Stimulated activated CD8-positive, alpha-beta memory T cell treated with anti-CD3 and anti-CD28 coated beads, Interleukin-15, amount 100 ng/mL, for 48 hours (primary cell): ENCODE measurements at places on chromosomes 2 and 18.

DNA sequence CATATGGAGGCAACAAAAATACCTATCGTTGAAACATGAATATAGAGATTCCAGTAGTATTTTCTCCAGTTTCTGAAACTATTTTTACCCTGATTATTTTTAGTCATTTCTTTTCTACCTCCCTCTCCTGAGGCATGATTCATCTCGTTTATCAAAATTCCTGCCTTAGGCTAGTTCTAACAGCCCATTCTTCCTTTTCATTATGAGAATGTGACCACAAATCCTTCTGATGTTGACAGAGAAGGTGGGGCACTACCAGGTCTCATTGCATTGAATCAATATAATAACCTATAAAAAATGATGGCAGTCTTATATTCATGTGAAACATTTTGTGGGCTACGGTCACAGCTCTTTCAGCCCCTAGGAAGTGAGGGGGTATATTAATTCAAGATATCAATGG is 406.5 kb upstream of the UBE2E3 start:
- no peak for DNase-seq

- DNase-seq = no peak
Observed at GRCh38 chr2:140247451-140248195, 1467.4 kb upstream of the NXPH2 start.

DNA sequence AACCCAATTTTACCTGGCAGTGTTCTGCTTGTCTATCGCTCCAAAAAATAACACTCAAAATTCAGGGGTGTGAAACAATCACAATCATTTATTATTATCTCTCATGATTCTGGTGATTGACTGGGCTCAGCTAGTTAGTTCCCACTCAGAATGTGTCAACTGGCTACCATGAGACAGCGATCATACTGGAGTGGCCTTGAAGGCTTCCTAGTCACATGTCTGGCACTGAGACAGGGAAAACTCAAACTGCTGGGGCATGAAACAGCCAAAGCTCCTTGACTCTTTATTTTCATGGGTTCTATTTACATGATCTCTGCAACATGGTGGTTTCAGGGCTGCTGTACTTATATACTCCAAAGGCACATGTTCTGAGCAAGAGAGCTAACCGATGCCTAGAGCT is 6.2 kb upstream of the ANXA4 start:
- DNase-seq = no peak

GRCh38 chr2:25286723-25287483 is 54.8 kb downstream of the DNMT3A start:
- DNase-seq = no peak

- no peak for DNase-seq
Observed at GRCh38 chr2:74399785-74400184, 19.7 kb upstream of the DCTN1 start.

- no peak for DNase-seq
Observed at GRCh38 chr2:176758426-176758825, 454.2 kb upstream of the HNRNPA3 start.

DNA sequence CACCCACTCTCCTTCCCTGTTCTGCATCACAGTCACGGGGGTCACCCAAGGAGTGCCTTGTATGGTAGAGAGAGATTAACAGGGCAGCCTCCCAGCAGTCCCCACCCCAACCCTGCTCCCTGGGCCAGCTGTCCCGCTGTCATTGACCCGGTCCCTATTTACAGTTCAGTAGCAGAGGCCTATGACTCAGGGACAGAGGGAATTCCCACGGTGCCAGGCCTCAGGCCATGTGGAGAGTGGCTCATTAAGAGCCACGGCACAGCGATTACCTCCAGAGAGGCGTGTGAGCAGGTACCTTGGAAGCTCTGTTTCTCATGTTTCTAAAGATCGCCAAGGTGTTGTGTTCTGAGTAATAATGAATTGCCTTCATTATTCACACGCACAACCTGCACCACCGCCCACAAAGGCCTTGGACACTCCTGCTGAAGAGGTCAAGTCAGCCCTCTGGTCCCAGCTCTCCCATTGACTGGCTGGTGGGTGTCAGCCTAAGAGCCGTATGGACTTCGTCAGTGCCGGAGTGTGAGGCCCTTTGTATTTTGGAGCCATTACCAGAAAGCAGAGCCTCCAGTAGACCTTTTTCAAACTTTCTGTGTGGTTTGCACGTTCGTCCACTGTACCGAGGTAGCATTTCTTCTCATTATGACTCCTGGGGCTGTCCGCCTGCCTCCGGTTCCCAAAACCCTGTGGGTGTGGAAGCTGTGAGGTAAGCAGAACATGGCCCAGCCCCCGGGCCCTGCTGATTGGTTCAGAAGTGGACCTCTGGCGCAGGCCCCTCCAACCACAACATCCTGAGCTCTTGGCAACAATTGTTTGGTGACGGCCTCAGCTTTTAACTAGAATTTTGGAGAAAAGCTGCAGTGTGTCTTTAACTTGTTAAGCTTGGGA is 47.0 kb downstream of the SERTAD2 start:
- DNase-seq = peak; percentile 88

DNA sequence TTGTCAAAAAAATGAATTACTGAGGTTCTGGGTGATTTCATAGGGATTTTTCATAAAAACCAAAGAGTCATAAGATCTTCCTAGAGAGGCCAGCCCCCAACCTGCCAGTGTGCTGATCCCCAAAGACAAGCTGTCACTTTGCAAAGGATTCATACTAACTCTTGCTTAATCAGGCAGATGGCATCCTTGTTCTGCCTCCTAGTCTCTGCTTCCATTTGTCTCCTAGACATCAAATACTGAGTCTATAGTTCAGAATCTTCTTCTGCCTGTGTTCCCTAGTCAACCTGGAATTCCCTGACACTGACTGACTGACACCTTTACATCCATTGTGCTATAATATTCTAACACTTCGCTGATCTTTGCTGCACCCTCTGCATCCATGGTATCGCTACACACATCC is 84.9 kb downstream of the SLC8A1 start:
- DNase-seq = no peak

GRCh38 chr2:71045865-71046548 is 22.4 kb upstream of the NAGK start:
- no peak for DNase-seq

- no peak for DNase-seq
Observed at GRCh38 chr2:139773720-139774277, 993.6 kb upstream of the NXPH2 start.

DNA sequence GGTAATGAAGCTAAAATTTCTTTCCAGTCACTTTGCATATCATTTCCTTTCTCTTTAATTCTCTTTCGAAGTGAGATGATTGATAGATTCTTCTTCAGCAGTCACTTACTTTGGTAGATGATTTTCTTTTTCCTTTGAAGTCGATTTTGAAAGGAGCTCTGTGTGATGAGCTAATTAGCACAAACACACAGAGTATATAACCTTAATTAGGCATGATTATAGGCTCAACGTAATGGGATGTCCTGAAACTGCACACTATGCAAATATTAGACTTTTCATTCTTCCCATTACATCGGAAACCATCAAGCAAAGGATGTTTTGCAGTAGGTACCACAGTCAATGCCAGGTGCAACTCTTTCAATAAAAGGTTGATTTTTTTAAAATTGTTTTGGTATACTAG is 6.4 kb upstream of the CTLA4 start:
- DNase-seq = no peak

- no peak for DNase-seq
Observed at GRCh38 chr2:150732064-150732463, 244.6 kb upstream of the RND3 start.

- DNase-seq = no peak
Observed at GRCh38 chr2:25483607-25484266, 142.0 kb upstream of the DNMT3A start.

DNA sequence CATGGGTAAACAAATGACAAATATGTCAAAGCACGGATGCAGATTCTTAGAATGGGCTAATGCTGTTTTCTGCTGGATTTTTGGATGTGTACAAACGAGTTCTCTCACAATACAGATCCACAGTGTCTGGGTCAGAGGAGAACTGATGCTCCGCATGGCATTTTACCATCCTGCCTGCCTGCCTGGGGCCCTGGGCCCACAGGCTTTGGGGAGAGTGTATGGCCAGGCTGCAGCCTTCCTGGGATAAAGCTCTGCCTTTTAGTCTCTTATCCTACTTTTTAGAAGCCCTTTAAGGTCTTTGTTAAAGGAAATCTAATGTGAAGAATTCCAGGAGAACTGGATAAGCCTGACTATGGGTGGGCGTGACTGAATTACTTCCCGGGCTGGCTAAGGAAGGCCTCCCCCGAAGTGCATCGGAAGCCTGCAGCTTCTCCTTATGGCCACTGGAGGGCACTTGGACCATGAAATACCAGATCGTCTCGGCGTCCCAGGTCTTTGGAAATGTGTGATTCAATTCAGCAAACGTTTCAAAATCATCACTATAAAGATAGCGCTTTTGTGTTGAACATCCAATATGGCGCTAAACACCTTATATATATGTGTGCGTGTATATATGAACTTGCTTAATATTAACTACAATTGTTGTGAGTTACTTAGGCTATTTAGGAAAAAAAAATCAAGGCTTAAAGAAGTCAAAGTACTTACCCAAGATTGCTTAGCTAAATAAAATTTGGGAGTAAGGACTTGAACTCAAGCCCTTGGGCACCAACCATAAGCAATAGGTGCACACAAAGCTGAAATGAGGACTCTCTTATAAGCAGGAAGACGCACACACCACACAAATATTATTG is 15.2 kb upstream of the DNPEP start:
- peak; percentile 21 for DNase-seq

- DNase-seq = no peak
Observed at GRCh38 chr2:216676630-216677029, 18.7 kb downstream of the IGFBP5 start.

DNA sequence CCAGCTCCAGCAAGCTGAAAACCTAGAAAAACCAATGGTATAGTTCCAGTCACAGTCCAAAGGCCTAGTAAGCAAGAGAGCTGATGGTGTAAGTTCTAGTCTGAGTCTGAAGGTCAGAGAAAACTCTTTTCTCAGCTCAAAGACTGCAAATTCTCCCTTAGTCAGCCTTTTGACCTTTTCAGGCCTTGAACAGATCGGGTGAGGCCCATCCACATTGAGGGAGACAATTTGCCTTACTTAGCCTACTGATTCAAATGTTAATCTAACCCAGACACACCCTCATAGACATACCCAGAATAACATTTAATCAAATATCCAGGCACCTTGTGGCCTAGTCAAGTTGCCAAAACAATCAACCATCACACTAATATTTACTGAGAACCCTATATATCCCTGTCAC is 110.8 kb upstream of the KCNJ3 start:
- DNase-seq = no peak

GRCh38 chr2:147657086-147658000 is 187.5 kb upstream of the ACVR2A start:
- no peak for DNase-seq

DNA sequence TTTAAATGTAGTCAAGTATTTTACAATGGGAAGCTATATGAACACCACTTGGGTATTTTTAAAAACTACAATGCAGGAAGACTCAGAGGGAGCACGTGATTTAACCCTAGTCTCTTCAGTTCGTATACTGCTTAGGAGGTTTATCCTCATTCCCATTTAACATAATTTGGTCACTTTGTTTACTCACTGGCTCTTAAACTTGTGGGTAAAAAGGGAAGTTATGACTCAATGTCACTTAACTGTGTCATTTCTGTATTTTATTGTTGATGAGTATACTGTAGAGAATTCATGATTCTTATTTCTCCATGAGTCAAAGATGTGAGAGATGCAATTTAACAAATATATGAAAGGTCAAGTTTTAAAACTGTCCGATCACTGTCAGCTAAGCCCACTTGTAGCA is 48.2 kb downstream of the SLC66A3 start:
- no peak for DNase-seq

GRCh38 chr2:14137643-14138042 is 494.9 kb upstream of the LRATD1 start:
- DNase-seq = no peak

DNA sequence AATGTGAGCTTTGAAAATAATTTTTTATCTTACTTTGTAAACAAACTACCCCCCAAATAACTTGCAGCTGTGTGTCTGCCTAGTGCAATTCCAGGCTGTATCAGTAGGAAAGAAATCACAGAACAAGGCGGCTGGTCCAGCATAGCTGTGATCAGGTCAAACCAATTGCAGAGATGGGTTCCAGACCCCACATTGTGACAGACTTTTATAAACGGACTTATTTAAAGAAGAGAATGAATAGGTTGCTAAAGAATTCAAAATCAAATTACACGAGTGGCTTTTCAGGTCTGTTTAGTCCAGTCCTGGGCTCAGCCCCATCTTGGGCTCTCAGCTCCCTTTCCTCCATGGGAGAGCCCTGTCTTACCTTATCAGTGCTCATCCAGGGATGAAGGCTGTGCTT is 11.1 kb downstream of the BMP10 start:
- DNase-seq = no peak

- no peak for DNase-seq
Observed at GRCh38 chr18:13260935-13261640, 42.5 kb downstream of the LDLRAD4 start.

GRCh38 chr18:46260016-46260878 is 156.1 kb downstream of the HAUS1 start:
- DNase-seq = no peak

DNA sequence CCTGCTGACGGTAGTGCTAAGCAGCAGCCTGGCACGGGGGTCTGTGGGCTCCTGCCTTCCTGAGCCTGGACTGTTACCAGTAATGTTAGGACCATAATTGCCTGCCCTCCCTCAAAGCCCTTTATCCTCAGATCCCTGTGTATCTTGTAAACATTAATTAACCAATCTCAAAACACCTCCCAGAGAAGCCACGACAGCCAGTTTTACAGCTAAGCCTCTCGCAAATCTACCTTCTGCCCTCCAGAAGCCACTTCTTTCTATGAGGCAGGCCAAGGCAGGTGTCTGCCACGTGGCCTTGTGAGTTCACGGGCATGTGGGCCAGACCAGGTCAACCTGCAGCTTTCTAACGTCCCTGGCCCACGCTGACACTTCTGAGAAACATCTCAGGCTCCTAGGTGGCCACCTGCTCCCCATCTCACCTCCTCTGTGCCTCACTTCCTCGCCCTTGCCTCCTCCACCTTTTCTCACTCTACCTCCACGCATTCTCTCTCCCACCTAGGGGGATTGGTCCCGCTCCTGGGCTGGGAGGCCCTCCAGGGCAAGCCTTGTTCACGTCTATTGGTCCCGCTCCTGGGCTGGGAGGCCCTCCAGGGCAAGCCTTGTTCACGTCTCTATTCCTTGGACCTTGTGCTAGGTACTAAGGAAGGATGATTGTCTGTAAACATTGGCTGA is 64.3 kb downstream of the EDAR start:
- no peak for DNase-seq

DNA sequence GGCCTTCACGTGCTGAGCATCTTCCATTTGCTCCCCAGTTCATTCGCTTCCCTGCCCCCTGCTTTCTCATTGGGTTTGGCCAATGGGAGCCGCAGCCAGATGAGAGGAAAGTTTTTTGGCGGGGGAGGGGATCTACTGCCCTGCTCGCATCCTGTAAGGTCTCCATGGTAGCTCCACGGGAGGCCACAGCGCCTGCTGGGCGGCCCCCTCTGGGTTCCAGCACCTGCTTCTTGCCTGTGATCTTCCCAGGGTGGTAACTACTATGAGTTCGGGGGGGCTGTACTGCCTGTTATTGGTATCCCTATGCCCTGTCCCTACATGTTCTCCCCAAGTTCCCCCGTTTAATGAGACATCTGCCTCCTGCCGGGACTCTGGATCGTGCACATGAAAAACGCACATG is 57.2 kb downstream of the INPP5D start:
- DNase-seq = no peak
